ENCODE measurements at places on chromosomes 5 and 9.

GRCh38 chr5:90983148-90983547, 400.0 kb downstream of the ARRDC3 start:
- DNase-seq: no peak

DNA sequence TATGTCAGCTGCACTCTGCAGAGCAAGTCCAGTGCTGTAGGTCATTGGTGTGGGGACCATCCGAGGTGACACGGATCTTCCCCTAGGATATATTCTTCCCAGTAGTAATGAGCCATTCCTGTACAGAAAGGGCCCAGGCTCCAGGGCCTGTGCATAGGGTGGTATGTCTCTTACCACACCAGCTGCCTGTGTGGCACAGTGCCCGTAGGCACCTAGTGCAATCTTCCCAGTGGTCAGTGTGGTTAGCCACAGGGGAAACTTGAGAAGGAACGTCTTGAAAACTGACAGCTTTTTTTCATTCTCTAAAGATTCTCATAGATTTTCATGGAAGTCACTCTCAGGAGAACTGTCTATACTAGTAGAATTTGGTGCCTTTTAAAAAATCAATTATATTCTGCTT, 39.8 kb downstream of the CYSTM1 start:
- DNase-seq: no peak

- peak; percentile 73 for DNase-seq
Measured at GRCh38 chr9:106916466-106917235, 53.7 kb downstream of the ZNF462 start.

DNA sequence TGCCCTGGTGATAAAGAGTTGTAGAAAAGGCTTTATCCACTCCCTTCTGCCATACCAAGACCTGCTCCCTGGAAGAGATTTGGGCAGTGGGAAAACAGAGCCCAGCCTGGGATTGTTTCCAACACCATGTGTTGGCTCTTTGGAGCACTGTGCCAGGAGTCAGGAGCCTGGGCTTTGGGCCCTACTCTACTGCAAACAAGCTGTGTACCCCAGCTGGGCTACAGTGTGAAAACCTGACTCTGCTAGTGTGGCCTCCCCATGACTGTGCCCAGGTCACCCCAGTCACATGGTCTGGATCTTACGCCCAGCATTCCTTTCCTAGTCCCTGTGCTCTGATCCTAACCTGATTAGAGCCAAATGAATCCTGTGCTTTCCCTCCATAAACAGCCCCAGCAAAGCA, 39.3 kb upstream of the SHB start:
- no peak for DNase-seq

DNA sequence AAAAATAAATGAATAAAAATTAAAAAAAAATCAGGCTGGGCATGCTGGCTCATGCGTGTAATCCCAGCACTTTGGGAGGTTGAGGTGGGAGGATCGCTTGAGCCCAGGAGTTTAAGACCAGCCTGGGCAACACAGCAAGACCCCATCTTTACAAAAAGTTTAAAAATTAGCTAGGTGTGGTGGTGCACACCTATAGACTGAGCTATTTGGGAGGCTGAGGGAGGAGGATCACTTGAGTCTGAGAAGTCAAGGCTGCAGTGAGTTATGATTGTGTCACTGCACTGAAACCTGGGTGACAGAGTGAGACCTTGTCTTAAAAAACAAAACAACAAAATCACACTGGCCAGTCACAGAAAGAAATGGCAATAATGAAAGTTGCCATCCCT, 3.4 kb upstream of the CNTRL start:
- no peak for DNase-seq

GRCh38 chr5:141870228-141870627, 8.0 kb downstream of the PCDH1 start:
- DNase-seq: no peak

DNA sequence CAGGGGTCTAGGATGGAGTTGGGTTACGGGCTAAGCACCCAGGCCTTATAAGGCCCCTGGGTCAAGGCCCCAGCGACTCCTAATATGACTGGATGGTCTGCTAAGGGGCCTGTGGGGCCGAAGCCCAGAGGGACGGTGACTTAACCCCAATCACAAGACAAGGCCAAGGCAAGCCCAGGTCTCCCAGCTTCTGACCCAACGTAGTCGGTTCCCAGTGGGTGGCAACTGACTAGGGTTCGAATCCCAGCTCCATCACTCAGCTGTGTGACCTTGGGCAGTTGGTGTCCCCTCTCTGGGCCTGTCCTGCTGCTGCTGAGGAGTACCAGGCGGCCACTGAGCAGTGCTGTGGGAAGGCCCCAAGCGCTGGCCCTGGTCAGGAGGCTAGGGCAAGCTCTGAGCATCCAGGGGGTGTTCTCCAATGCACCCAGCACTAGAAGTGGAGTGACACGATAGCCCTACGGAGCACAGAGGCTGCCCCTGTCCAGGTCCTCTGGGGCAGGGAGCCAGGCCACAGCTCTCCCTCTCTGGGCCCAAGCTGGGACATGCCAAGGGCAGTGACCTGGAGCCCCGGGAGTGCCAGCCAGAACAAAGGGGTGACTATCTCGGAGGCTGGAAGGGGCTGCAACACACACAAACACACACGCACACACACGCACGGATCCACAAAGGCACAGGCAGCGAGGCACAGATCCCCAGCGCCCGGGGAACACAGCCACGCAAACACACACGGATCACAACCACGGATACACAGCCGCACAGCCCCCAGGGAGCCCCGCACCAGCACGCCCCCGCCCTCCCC, 512 bp downstream of the AK1 start:
- no peak for DNase-seq

GRCh38 chr5:177003649-177004048, 2.9 kb downstream of the UIMC1 start:
- no peak for DNase-seq

DNA sequence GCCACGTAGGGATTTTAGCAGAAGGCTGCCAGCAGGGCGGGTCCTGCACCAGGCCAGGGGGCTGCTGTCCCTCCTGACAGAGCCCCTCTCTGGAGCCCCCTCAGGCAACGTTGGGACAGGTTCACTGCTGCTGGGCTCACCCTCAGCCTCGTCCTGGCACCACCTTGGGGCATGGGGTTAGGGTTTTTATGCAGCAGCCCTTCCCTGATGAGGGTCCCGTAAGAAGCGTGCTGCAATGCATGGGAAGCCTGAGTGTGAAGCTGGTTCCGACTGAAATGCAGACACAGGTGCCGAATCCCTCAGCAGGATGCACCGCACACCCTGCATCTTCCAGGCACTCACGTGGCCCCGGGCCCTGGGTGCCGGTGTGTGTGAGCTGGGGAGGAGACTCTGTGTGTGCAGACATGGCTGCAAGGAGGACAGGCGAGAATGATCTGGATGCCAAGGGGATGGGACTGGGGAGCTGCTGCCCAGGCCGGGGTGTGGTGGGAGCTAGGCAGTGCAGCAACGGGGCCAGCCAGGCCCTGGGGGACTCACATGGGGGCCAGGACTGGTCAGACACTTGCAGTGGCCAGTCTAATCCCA, 27.1 kb downstream of the ZDHHC11B start:
- DNase-seq: no peak

DNA sequence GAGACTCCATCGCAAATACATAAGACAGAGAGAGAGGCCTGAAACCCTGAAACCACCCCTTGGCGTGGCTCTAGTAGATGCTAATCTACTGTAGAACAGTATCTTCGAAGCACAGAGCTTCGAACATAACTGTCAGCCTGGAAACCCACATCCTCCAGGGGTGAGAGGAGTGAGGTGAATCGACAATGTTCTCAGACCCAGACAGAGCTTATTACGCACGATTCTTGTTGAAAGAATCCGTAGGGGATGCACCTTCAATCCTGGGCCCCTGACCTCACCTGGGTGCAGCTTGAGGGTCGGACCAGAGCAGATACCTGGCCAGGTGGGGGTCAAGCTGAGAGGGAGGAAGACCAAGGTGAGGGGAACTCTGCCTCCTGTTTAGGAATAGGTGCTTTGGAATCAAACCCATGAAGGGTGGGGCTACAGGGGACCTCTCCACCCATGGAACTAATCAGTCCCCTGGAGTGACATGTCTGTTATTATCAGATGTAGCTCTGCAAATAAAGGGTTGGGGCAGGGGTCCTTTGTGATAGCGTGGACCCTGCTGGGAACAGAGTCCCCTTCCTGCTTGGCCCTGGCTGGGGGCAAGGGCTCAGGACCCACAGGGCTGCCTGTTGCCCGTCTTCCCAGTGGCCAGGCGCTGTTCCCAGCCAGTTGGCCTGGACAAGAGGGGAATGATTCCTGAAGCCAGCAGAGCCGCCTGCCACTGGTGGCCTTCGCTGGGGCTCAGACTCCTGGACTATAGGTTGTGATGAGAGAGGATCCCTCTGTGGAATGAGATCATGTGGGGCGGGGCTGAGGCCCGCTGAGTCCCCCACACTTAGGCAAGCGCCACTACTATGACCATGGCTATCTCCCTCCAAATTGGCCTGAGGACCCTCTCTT, 41.2 kb downstream of the DBH start:
- DNase-seq: no peak

GRCh38 chr9:79829566-79830302, 258.0 kb downstream of the TLE4 start:
- no peak for DNase-seq

- DNase-seq: no peak
Measured at GRCh38 chr5:55345327-55345726, 37.5 kb downstream of the MTREX start.

DNA sequence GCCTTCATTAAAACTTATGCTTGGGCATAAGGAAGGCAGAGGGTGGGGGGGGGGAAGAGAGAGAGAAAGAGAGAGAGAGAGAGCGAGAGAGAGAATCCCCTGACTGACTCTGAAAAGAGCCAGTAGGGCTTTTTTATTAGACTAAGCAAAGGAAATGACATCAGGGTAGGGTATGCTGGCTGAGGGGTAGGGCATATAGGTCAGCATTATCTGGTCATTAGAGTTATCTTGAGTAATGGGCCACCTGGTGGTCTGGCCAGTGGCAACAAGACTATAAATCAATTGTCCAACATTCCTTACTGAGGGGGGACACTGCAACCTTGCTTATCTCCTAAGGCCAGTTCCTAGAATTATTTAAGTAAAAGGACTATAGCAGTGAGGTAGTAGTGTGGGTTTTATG, 67.2 kb downstream of the TSSK1B start:
- DNase-seq: no peak

GRCh38 chr5:181265092-181265671, 4.2 kb upstream of the TRIM52 start:
- DNase-seq: no peak

DNA sequence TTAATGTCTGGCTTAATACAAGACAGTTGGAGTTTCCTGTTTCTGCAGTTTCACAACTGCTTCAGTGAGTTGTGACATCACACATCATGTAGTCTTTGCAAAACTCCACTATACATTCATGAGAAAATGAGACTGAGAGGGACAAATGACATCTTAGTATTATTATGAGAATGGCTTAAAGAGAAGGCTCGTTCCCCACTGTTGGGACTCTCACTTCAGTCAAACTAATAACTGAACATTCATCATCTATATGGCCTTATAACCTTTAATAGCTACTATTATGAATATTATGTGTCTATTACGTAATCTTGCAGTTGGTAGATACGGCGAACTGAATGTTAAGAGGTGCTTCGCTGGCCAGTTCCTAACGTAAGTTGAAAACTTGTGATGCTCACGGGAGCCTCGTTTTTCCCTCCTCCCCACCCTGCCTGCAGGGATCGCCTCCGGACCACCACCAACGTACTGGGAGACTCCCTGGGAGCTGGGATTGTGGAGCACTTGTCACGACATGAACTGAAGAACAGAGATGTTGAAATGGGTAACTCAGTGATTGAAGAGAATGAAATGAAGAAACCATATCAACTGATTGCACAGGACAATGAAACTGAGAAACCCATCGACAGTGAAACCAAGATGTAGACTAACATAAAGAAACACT, 79.4 kb downstream of the SLC1A3 start:
- DNase-seq: no peak

GRCh38 chr5:54521856-54522479, 4.4 kb downstream of the SNX18 start:
- no peak for DNase-seq

GRCh38 chr5:93055561-93055960, 525.5 kb downstream of the NR2F1-AS1 start:
- no peak for DNase-seq

DNA sequence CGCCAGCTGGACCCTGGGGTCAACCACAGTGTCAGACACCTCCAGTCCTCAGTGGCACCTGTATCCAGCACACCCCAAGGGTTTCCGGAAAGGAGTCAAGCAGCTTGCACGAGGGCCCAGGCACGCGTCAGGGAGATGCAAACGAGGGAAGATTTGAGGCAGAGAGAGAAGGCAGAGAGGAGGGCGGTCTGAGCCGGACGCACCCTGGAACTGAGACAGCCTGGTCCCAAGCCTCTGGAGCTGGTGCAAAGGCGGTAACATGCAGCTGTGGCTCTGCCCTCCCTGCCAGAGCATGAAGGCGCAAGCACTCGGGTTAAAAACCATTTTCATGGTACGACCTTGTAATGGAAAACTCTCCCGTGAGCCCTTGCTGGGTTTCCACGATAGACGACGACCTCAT, 32.2 kb downstream of the SLC6A18 start:
- DNase-seq: no peak

DNA sequence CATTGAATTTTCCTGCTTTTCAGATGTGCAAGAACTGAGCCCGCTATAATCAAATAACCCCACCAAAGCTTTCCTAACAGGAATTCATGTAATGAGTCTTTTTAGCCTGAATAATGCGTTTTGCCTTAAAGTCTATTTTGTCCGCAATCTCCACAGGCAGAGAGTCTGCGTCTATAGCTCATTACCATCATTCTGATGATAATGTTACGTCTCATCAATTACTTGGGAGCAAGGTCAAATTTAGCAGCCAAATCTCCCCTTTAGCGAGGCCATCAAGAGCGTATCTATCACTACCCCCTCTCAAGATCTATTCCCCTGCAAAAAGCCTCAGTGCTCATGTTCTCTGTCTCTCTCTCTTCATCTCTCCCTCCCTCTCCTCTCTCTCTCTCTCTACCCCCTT, 416.1 kb downstream of the ZSWIM6 start:
- no peak for DNase-seq

DNA sequence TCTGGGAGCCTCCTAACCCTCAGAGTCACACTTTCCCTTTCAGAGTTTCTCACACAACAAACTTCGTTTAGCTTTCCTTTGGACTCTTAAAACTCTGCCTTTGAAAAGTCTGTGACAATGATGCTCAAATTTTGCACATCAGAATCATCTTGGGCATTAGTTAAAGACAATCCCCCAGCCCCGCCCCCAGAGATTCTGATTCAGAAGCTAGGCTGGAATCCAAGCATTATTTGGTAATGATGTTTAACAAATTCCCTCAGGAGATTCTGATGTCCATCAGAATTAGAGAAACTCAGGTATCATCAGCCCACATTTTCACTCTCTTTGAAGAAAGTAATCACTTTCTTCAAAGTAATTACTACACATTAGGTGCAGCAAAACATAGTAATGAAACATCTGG, 9.6 kb upstream of the PLPP1 start:
- no peak for DNase-seq

- no peak for DNase-seq
Measured at GRCh38 chr9:26310294-26310693, 582.3 kb downstream of the CAAP1 start.

GRCh38 chr9:119334745-119335144, 34.5 kb downstream of the BRINP1 start:
- DNase-seq: no peak

GRCh38 chr5:72456391-72457074, 50.7 kb downstream of the ZNF366 start:
- no peak for DNase-seq

- DNase-seq: no peak
Measured at GRCh38 chr5:160360310-160360709, 10.1 kb downstream of the C1QTNF2 start.

GRCh38 chr5:119342406-119342805, 13.4 kb upstream of the TNFAIP8 start:
- no peak for DNase-seq

GRCh38 chr5:143396353-143396940, 7.0 kb downstream of the NR3C1 start:
- DNase-seq: no peak
